H4 (cell line): ENCODE measurements at places on chromosomes 4 and X. TPM values are rescaled to one million over a fixed set of nuclear protein-coding genes. Genes with fewer than 3 reads are reported as not detected.

- DNase-seq: no peak
Observed at GRCh38 chrX:71565474-71566041, 12.7 kb upstream of the GCNA start.

DNA sequence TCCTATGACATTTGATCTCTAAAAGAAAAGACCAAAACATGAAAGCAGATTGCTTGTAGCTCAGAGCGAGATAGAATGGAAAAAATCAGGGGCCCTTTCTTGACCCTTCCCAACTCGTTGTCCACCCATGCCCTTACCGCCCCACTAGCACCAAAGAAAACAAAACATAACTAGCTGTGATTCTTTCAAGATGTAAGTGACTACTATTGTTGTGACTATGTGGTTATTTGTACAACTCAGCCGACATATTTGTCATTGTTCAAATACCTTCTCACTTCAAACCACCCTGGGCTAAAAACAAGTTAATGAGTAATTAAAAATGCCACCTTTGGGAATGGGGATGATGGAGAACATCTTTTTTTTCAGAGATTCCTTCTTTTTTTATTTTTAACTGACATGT lies 171.2 kb upstream of the GPC4 start:
- DNase-seq: no peak

DNA sequence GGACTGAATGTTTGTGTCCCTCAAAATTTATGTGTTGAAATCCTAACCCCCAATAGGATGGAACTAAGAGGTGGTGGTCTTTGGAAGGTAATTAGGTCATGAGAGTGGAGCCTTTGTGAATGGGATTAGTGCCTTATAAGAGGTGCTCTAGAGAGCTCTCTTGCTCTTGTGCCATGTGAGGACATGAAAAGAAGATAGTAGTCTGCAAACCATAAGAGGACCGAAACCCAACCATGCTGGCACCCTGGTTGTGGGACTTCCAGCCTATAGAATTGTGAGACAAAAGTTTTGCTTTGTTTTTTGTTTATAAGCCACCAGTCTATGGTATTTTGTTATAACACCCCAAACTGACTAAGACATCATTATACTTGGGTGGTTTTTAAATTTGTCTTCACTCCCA lies 417.1 kb downstream of the ANKRD50 start:
- no peak for DNase-seq

DNA sequence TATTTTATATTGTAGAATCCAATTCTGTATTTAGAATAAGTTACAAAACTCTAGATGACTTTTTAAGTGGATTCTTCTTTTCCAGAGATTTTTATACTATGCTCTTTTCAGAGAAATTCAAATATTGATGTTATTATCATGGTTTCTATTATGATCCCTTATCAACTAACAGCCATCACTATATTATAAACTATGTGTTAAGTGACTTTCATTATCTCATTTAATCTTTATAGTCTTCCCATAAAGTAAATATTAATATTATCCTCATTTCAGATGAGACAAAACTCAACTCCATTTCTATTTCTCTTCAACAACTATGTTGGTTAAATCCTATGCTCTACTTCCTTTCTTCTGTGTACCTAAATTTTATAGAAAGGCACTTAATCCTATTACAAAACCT lies 132.6 kb downstream of the ANKRD50 start:
- no peak for DNase-seq

DNA sequence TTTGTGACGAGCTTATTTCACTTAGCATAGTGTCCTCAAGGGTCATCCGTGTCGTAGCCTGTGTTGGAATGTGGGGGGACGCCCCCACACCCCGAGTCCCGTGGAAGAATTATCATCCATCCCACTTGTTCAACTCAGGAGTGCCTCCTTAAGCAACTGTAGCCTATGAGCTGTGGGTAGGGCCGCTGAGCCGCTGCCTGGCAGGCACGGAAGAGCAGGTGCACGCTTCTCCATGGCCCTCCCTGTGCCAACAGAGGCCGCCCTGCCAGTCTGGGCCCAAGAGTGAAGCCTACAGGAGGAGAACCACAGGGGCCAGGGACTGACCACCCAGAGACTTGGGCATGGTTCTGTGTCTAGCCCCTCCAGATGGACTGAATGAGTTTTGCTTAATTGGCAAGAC lies 2.3 kb upstream of the RGS12 start:
- DNase-seq: no peak

GRCh38 chr4:82084747-82085146 lies 289.0 kb downstream of the HNRNPD start:
- no peak for DNase-seq

DNA sequence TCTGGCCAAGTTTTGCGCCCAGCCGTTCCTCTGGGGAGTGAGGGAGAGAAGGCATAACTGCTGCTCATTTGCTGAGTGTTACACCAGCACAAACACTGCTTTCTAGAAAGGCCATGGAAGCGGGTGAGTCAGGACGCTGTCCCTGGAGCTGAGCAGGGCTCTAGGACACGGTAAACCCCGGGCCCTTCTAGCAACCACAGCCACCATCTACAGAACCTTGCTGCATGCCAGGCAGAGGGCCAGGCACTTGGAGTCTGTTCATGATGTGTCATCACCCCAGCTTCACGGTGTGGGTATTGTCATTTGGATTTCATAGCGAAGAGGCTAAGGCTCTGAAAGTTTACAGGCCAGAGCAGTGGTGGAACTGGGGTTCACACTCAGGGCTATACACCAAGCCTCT lies 31.8 kb upstream of the C4orf50 start:
- peak; percentile 49 for DNase-seq

DNA sequence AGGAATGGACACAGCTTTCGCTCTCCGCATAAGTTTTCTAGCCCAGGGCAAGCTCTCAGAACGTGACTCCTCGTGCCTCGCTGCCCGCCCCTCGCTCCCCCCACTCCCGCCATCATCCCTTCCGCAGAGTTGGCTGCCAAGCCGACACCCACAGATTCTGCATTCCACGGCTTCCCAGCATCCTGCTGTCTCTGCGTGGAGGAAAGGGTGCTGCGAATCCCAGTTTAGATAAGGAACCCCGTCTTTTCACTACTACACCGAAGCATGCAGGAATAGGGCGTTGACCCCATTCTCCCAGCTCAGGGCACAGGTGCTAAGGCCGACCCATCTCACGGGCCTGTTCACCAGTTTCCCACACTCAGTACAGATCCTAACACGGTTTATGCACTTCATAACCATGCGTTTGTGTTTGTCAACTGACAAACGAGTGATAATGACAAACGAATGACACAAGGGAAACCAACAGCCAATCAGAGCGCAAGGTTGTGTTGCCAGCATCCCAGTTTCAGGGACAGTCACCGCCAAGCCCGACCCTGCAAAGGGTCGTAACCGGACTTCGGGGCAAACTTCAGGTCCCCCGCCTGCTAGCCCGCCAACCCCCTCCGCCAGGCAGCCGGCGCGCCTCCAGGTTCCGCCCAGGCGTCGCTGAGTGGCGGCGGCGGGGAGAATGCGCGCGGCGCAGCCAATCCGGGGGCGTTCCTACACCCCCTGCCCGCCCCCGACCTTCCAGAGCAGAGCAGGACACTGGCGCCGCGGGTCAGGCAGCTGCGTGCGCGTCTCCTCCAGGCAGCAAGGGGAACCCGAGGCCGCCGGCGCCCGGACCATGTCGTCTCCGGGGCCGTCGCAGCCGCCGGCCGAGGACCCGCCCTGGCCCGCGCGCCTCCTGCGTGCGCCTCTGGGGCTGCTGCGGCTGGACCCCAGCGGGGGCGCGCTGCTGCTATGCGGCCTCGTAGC lies at the start of gene CYP2U1:
Gene CYP2U1 (plus strand): TSS at position 729 of the 954 bp plus-strand sequence. CDS start 95 bp downstream, at position 824.
- peak; percentile 67 for DNase-seq

DNA sequence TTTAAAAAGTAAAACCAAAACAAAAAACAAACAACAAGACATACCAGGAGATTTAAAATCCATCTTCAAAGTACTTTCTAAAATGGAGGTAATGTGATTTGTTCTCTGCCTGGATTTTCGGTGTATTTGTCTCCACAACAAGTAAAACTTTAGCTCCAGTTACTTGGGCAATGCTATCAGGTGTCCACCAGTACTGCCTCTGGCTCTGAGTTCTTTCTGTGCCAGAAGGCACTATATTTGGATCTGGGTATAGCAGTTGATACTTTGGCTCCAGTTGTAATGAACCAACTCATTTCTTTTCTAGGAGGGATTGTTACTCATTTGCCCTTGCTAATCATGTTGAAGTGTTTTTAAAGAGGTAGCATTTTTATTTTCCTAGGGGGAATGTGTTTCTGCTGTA lies 9.5 kb upstream of the PDLIM5 start:
- DNase-seq: no peak

BLOC1S4 gene
- total RNA-seq: 14.5 and 23.5 TPM in 2 replicates

DNA sequence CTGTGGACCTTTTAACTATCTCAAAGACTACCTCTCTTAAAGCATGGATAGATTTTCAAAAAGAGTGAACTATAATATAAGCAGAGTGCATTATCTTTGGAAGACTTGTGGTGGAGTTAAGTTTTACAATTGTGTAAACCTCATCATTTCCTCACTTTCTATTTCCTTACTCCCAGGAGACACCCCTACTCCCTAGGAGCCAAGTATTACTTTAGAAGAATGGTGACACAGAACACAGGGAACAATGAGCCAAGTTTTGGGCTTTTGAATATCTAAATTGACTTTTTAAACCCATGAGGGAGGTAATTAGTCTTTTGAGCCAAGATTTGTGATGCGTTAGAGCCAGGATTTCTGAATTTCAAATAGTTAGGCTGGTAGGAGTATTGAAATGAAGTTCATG lies 78.9 kb upstream of the UNC5C start:
- DNase-seq: no peak

EMCN gene
- total RNA-seq: not detected in 2 replicates

CD40LG gene
- not detected in 2 replicates for total RNA-seq

DNA sequence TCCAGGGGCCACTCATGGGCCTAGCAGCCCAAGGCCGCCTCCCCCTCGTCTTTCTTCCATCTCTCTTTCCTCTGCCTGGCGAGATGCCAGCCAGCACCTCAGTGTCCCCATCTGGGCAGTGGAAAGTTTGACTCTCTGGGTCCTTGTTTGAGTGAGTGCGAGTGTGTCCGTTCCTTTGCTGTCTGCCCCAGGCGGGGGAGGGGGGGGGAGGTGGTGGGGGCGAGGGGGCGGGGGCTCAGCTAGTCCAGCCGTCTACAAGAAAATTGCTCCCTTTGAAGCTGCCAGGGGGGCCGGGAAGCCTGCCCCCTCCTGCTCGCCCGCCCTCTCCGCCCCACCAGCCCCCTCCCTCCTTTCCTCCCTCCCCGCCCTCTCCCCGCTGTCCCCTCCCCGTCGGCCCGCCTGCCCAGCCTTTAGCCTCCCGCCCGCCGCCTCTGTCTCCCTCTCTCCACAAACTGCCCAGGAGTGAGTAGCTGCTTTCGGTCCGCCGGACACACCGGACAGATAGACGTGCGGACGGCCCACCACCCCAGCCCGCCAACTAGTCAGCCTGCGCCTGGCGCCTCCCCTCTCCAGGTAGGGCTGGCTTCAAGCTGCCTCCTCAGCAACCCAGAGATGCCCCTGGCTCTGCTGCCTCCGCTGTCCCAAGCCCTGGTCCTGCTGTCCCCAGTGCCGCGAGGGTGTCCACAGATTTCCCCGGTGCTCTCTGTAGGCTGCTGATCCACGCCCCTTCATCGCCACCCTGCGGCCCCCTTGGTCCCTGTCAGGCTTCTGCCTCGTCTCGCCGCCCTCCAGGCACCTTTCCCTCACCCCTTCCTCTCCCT lies at the start of gene BGN:
Gene BGN (plus strand): TSS at position 440 of the 821 bp plus-strand sequence. CDS start 9,652 bp downstream, outside the sequence.
- DNase-seq: no peak

DNA sequence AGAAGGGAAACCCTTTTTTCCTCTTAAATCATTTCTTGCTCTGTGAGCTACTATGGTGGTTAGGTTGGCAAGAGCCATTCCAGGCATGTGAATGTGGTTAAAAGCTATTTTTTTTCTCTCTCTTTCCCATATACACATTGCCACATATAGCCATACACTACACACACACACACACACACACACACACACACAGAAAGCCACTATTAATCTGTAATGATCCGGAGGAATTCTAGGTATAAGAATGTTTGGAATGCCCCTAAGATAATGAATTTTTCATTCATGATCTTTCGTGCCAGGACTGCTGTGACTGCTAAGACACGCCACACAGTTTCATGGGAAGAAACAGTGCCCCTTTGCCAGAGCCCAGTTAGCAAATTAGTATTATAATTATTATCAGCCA lies 21.8 kb upstream of the TLL1 start:
- no peak for DNase-seq

GRCh38 chr4:95409127-95409526 lies 139.6 kb downstream of the UNC5C start:
- DNase-seq: no peak
